Psoas muscle (tissue), 8 donors: ENCODE measurements at places on chromosomes 6 and 20.

DNA sequence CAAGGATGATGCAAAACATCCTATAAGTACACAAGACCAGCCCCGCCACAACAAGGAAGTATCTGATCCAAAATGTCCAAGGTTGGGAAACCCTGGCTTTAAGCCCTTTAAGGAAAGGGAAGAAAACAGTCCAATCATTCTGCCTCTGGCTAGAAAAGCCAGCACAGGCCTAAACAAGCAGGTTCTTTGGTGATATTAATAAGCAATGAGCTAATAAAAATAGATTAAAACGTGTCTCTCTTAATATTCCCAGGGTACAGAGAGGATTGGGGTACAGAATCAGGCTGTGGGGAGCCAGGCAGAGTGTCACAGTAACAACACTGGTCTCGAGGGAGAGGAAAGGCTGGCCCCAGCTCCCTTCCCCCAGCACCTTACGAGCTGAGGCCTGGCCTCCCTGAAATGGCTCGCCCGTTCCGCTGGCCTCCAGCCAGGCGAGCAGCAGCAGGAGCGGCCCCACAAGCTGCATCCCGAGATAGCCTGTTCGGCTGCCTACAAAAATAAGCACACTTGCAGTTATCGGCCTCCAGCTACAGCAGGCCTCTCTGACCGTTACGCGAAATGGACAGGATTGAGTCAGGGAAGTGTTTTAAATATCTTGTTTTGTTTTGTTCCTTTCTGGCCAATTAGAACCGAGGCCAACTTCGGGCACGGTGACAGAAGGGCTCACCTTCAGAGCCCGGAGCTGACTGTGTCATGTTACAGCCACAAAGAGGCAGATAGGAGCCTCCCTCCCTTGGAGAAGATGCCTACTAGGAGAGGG, 4.0 kb upstream of the ZMYND8 start:
- DNase-seq, result peak; percentile 87
- H3K4me3 ChIP-seq, result peak overlapping the region; percentile 61
- H3K27ac ChIP-seq, result peak overlapping the region; percentile 97
- no peaks in the 10 kb centered on the region for H3K27me3 ChIP-seq
- peaks cover 66% of the 10 kb centered on the region for H3K4me1 ChIP-seq

DNA sequence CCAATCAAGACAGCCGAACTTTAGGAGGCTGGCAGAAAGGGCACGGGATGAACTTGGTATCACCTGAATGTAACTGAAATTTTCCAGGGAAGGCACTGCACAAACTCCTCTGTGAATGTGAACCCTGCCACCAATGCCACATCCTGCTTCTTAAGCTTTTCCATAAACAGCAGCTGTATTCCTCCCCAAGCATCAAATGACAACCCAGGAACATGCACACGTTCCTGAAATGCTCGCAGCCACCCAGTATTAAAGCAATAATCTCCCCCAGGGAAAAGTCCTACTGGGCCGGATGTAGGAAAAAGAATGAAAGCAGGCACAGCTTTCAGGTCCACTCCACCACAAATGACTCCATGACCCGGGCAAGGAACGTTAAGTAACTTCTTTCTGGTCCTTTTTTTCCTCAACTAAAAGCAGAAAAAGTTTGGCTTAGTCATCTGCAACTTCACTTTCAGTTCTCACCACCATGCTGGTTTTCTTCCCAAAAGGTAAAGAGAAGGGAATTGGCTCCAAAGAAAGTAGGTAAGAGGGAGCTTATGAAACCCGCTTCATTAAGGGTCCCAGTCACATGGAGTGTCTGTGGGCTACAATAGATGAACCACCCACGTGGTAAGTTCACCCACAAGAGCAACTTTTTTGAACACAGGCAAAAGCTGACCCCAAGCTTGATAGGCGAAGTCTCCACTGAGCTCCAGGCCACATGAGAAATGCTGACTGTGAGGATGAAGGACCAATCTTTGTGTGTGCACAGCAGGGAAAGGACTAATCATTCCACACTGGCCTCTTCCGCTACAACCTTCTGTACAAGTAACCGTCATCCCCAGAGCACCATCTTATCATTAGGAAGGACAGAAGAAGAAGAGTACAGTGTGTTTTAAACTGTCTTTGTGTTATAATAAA, 90.1 kb downstream of the HIVEP2 start:
- no peaks in the 10 kb centered on the region for H3K36me3 ChIP-seq
- no peaks in the 10 kb centered on the region for H3K27me3 ChIP-seq
- no peak overlapping the region for H3K4me3 ChIP-seq
- no peak for DNase-seq
- H3K4me1 ChIP-seq, result peaks cover 65% of the 10 kb centered on the region

DNA sequence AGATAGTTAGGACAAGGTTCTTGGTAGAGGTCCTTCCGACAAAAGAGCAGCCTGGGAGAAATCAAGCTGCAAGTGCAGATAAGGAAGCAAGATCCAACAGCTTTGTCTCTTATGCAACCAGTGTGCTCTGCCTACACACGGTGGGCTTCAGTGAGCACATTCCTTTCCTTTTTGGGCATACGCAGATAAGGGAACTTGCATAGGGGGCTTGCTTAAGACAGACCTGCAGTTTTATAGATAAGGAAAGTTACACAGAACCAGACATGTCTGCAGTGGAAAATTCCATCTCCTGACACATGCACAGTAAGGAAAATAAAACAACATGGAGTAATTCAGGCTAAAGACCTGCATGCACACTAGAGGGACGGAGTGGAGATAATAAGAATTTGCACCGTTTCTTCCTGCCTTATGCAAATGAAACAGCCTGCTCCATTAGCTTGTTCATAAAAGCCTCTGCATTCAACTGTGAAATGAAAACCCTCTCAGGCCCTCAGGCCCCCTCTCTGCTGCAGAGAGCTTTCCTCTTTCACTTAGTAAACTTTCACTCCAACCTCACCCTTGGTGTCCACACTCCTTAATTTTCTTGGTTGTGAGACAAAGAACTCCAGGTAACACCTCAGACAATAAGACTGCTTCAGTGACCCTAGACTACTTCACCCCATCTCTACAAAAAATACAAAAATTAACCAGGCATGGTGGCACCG, 97.5 kb upstream of the MYLIP start:
- no peaks in the 10 kb centered on the region for H3K4me1 ChIP-seq
- H3K36me3 ChIP-seq, result no peaks in the 10 kb centered on the region
- no peak overlapping the region for H3K27ac ChIP-seq
- H3K4me3 ChIP-seq, result no peak overlapping the region
- H3K27me3 ChIP-seq, result no peaks in the 10 kb centered on the region

- peak overlapping the region; percentile 97 for H3K27ac ChIP-seq
- peaks cover 71% of the 10 kb centered on the region for H3K4me1 ChIP-seq
Observed at GRCh38 chr20:50107796-50108331, 5.1 kb downstream of the UBE2V1 start.

- H3K4me1 ChIP-seq, result no peaks in the 10 kb centered on the region
- H3K27ac ChIP-seq, result no peak overlapping the region
- H3K36me3 ChIP-seq, result no peaks in the 10 kb centered on the region
- DNase-seq, result no peak
- no peak overlapping the region for H3K4me3 ChIP-seq
Observed at GRCh38 chr20:48597521-48598302, 230.1 kb downstream of the PREX1 start.

- H3K27me3 ChIP-seq, result no peaks in the 10 kb centered on the region
- DNase-seq, result no peak
- H3K36me3 ChIP-seq, result no peaks in the 10 kb centered on the region
Observed at GRCh38 chr6:113997116-113997515, 26.2 kb upstream of the HDAC2 start.

DNA sequence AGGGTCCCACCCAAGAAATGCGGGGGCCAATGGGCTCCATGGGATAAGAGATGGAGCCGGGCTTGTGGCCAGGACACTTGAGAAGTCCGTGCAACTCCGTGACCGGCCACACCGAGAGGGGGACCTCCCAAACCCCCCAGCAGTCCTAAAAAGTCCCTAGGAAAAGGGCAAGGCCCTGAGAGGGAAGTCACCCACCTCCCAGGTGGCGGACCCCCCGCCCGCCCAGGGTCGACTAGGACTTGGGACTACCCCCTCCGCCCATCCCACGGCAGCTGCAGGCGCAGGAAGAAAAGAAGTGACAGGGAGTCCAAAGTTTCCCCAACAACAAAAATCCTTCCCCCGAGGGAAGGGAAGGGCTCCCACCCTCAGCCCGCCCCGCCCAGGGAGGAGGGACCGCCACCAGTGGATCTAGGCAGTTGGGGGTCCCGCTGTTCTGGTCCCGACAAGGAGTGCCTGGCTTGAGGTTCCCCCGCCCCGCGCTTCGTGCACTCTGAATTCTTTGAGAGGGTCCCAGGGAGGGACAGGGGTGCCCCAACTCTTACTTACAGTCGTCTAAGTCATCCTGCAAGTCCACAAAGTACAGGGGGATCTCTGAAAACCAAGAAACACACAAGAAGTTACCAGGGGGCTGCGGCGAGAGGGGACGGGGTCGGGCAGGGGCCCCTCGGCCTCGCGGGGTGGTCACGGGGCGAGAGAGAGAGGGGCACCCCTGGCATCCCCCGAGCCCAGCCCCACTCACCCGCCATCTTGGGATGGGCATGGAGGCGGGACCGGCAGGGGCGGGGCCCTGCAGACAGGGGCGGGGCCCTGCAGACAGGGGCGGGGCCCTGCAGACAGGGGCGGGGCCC, 611 bp upstream of the RAB22A start:
- H3K36me3 ChIP-seq, result peaks cover 27% of the 10 kb centered on the region
- H3K4me1 ChIP-seq, result peaks cover 16% of the 10 kb centered on the region
- peak; percentile 67 for DNase-seq
- peak overlapping the region; percentile 100 for H3K4me3 ChIP-seq
- peak overlapping the region; percentile 60 for H3K27ac ChIP-seq

- no peak overlapping the region for H3K27ac ChIP-seq
- H3K4me3 ChIP-seq, result no peak overlapping the region
- DNase-seq, result no peak
- no peaks in the 10 kb centered on the region for H3K4me1 ChIP-seq
Observed at GRCh38 chr20:13333036-13333435, 112.0 kb downstream of the ISM1 start.

DNA sequence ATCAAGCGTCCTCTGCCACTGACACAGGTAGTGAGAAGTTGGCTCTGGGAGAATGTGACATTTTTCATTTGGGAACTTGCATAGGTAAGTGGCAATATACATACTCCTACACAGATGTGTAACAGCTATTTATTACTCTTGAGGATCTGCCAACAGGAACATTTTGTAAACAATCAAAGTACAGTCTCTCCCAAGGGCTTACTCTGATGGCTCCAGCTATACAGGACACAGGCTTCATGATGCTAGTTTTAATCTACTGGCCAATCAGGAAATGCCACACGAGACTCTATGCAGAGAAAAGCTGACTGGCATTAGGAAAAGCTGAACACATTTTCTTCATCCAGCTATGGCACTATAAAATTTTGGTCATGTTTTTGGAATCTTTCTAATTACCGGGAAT, 57.8 kb downstream of the POPDC3 start:
- no peak overlapping the region for H3K4me3 ChIP-seq
- H3K27me3 ChIP-seq, result no peaks in the 10 kb centered on the region
- no peak for DNase-seq
- no peaks in the 10 kb centered on the region for H3K4me1 ChIP-seq
- peaks cover 3% of the 10 kb centered on the region for H3K36me3 ChIP-seq

- no peak for DNase-seq
- H3K4me3 ChIP-seq, result no peak overlapping the region
- no peaks in the 10 kb centered on the region for H3K27me3 ChIP-seq
- H3K27ac ChIP-seq, result no peak overlapping the region
Observed at GRCh38 chr20:14996883-14997672, 659.7 kb upstream of the FLRT3 start.

DNA sequence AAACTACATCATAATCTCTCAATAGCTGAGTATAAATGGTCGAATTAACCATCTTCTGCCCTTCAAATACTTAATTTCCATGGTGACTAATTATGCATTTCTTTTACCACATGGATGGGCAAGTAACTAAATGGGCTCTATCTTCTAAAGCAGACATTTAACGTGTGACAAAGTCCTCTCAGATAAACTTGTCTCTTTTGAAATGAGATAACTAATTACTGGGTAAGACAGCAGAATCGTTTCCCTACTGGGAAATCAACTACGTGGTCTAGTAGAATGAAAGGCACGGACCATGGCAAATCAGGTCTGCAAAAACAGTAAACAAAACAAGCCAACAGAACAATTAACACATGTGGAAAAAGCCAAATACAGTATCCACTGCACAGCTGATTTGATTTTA, 137.7 kb downstream of the BACH2 start:
- H3K27me3 ChIP-seq, result no peaks in the 10 kb centered on the region
- no peak for DNase-seq
- H3K27ac ChIP-seq, result no peak overlapping the region
- no peak overlapping the region for H3K4me3 ChIP-seq
- H3K4me1 ChIP-seq, result peaks cover 17% of the 10 kb centered on the region
- no peaks in the 10 kb centered on the region for H3K36me3 ChIP-seq

DNA sequence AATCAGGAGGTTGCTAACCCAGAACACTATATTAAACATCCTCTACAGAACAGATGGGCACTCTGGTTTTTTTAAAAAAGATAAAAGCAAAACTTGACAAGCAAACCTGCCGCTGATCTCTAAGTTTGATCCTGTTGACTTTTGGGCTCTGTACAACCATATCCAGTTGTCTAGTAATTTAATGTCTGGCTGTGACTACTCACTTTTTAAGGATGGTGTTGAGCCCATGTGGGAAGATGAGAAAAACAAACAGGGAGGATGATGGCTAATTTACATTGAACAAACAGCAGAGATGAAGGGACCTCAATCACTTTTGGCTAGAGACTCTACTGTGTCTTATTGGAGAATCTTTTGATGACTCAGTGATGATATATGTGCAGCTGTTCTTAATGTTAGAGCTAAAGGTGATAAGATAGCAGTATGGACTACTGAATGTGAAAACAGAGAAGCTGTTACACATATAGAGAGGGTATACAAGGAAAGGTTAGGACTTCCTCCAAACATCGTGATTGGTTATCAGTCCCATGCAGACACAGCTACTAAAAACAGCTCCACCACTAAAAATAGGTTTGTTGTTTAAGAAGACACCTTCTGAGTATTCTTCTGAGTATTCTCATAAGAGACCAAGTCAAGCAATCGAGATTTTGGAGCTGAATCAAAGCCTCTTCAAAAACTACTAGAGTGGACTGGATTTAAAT, 201.2 kb upstream of the SHLD1 start:
- no peaks in the 10 kb centered on the region for H3K4me1 ChIP-seq
- H3K27ac ChIP-seq, result no peak overlapping the region

DNA sequence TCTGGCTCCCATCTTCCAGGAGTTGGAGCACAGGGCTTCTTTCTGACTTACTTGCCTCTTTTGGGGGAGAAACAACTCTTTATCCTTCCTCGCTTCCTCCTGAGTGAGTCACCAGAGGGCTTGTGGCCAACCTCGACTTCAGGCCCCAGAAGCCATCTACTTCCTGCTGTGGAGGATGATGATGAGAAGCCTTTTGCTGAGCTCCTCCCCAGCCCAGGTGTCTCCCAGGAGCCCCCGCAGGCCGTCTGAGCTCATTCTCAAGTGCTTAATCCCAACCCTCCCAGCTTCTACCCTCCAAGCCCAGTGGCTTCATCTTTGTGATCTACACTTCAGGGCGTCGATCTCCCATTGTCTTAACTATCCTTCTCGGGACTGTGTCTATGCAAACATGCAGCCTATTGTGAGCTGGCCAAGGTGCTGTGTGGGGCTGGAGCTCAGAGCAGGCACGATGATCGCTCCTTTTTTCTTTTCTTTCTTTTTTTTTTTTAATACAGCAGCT, 27.9 kb downstream of the SDCBP2 start:
- H3K36me3 ChIP-seq, result no peaks in the 10 kb centered on the region
- no peaks in the 10 kb centered on the region for H3K4me1 ChIP-seq
- no peak overlapping the region for H3K4me3 ChIP-seq

GRCh38 chr6:139577124-139577762, 202.8 kb upstream of the CITED2 start:
- DNase-seq, result no peak
- no peaks in the 10 kb centered on the region for H3K36me3 ChIP-seq
- H3K4me3 ChIP-seq, result no peak overlapping the region
- no peaks in the 10 kb centered on the region for H3K27me3 ChIP-seq

- no peak overlapping the region for H3K4me3 ChIP-seq
- no peaks in the 10 kb centered on the region for H3K4me1 ChIP-seq
- no peaks in the 10 kb centered on the region for H3K27me3 ChIP-seq
- H3K27ac ChIP-seq, result no peak overlapping the region
- no peak for DNase-seq
Observed at GRCh38 chr6:47254906-47255305, 54.8 kb downstream of the TNFRSF21 start.
